Activated naive CD8-positive, alpha-beta T cell treated with anti-CD3 and anti-CD28 coated beads, Interleukin-2, amount 10 ng/mL, durations not matched to agents 7 days and 5 days (primary cell): ENCODE measurements at places on chromosomes 2 and 18. TPM values are rescaled to one million over a fixed set of nuclear protein-coding genes. Genes with fewer than 3 reads are reported as not detected.
A peak's percentile ranks its signal among the peaks of the same experiment; 100 is the strongest.

DNA sequence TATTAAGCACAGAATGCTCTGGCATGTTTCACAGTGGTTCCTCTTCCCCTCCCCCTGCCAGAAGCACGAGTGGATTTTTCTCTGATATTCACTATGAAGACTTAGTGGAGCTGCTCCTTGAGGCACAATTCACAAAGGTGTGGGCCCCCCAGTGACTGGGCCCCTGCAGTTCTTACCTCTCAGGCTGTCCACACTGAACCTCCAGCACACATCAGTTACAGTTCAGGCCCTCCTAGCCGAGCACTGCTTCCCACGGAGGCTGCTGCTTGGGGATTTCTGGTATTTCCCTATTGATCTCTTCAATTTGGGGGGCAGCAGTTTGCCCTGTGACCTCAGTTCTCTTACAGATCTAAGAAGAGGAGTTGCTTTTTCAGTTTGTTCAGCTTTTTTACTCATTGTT, 236.1 kb downstream of the SH3RF3 start:
- no peak overlapping the region for H3K4me3 ChIP-seq
- no peak for DNase-seq
- no peak overlapping the region for H3K27ac ChIP-seq
- peaks cover 3% of the 10 kb centered on the region for H3K27me3 ChIP-seq
- no peaks in the 10 kb centered on the region for H3K36me3 ChIP-seq
- H3K4me1 ChIP-seq = no peaks in the 10 kb centered on the region

GRCh38 chr2:200405599-200406298, 99.3 kb downstream of the SPATS2L start:
- H3K27ac ChIP-seq = peak overlapping the region; percentile 80
- no peaks in the 10 kb centered on the region for H3K27me3 ChIP-seq
- H3K4me1 ChIP-seq = peaks cover 34% of the 10 kb centered on the region
- H3K4me3 ChIP-seq = peak overlapping the region; percentile 23

ATOH8 gene
- total RNA-seq = not detected

DNA sequence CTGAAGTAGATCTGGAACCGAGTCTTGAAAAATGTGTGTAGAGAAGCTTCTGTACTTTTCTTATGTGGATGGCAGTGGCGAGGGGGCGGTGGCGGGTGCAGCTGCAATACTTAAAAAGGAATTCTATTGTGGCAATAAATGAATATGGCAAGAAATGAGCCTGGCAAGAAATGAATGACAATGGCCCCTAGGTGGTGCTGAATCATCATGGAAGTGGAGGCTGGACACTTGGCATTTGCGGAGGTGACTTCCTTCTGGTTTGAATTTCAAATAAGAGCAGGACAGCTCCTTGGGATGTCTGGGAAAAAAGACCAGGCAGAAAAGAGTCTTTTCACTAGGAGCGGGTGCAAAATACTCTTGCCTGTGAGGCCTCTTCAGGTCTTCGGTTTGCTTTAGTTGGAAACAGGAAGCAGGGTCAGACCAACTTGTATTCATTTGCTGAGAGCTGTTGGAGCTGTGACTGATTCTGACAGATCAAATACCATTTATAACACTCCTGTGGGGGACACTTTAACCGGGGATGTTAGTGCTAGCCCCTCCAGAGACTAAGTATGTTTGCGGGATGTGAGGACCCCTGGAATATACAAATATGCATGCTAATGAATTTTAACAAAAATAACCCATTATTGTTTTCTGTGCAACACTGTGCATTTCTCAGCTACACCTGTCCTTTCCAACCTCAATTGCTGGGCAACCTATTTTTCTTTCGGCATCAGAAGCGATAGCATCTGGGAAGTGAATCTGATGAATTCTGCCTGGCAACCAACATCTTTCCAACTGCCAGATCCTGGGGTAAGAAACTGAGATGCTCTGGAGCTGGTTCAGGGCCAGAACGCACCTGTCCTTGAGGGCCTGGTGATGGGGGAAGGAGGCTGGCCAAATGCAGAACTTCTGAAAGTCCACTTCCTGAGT, 35.4 kb downstream of the FASTKD2 start:
- no peaks in the 10 kb centered on the region for H3K36me3 ChIP-seq
- peak overlapping the region; percentile 84 for H3K27ac ChIP-seq
- peak; percentile 41 for DNase-seq
- H3K4me1 ChIP-seq = peaks cover 16% of the 10 kb centered on the region
- H3K4me3 ChIP-seq = peak overlapping the region; percentile 73
- no peaks in the 10 kb centered on the region for H3K27me3 ChIP-seq

NEUROD1 gene
- not detected for total RNA-seq

DNA sequence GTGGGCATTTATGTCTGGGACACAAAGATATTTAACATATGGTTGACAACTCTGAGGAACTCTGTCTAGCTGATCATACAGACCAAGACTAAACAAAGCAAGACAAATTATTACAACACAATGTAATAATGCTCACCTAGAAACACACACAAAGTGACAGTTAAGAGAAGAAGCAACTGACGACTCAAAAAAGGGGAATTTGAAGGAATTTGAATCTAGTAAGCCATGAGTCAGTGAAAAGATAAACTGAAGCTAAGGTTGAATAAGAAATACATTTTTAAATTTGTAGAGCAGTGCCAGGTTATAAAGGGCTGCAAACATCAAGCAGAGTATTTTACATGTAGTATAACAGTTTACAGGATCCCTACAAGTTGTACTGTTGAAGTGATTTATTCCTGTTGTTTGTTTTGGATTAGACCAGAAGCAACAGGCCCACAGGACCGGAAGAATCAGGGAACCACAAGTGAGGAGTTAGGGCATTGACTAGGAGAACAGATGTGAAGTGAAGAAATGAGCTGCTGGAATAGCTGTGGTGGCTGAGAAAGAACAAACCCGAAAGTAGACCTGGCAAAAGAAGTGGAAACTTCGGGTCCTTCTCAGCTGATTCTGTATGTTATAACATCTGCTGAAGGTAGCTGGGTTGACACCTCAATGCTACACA, 35.6 kb downstream of the IFIH1 start:
- peaks cover 27% of the 10 kb centered on the region for H3K36me3 ChIP-seq
- no peak overlapping the region for H3K4me3 ChIP-seq
- H3K27ac ChIP-seq = peak overlapping the region; percentile 35

DNA sequence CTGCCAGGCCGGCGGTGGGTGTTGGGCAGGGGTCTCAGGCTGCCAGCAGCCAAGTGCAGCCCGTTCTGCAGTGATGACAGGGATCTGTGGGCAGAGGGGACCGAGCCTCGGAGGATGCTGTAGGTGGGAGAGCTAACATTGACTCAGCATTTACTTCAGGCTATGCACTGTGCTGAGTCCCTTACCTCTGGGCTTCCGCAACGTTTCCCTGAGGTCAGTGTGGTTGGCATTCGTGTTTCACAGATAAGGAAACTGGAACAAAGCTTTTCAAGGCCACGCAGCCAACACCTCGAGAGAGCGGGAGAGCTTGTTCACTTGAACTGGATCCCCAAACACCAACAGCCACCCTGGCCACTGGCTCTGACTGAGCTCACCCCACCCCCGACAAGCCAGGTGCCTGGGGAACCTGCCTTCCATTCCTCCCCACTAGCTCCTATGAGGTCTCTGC, 839 bp upstream of the GPR148 start:
- DNase-seq = no peak
- no peaks in the 10 kb centered on the region for H3K36me3 ChIP-seq
- peaks cover 3% of the 10 kb centered on the region for H3K4me1 ChIP-seq

GRCh38 chr2:108324531-108325255, 36.0 kb downstream of the SULT1C2 start:
- H3K27ac ChIP-seq = no peak overlapping the region
- no peaks in the 10 kb centered on the region for H3K36me3 ChIP-seq
- no peaks in the 10 kb centered on the region for H3K4me1 ChIP-seq
- DNase-seq = no peak
- H3K4me3 ChIP-seq = no peak overlapping the region

AQP12B gene
- total RNA-seq = not detected

DNA sequence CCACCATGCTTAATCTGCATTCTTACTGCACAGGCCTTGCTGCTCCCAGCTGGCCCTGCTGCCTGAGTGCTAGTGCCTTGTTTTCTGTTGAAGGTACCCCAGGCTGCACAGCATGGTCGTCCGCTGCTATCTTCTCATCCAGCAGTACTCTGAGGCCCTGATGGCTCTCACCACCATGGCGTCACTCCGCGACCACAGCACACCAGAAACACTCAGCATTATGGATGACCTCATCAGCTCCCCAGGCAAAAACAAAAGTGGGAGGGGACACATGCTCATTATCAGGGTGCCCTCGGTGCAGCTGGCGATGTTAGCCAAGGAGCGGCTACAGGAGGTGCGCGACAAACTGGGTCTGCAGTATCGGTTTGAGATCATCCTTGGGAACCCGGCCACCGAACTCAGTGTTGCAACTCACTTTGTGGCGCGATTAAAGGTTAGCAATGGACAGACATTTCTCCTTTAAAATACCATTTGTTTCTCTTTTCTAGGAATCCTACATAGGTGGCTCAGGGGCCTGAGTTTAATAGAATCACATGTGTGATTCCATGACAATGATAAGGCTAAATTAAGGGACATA, 110.5 kb downstream of the ESCO1 start:
- H3K27me3 ChIP-seq = peaks cover 5% of the 10 kb centered on the region
- DNase-seq = no peak
- no peaks in the 10 kb centered on the region for H3K36me3 ChIP-seq
- H3K4me1 ChIP-seq = no peaks in the 10 kb centered on the region

GRCh38 chr2:88080545-88080944, 12.9 kb downstream of the SMYD1 start:
- H3K36me3 ChIP-seq = no peaks in the 10 kb centered on the region
- H3K4me3 ChIP-seq = no peak overlapping the region
- no peak for DNase-seq
- no peaks in the 10 kb centered on the region for H3K4me1 ChIP-seq
- H3K27me3 ChIP-seq = peaks cover 2% of the 10 kb centered on the region

GRCh38 chr2:240140511-240140910, at the start of gene OTOS:
TSS of gene OTOS (minus strand) at chr2:240140658. CDS start at chr2:240140326, 332 bp downstream.
- peaks cover 2% of the 10 kb centered on the region for H3K27me3 ChIP-seq
- peaks cover 8% of the 10 kb centered on the region for H3K4me1 ChIP-seq
- no peaks in the 10 kb centered on the region for H3K36me3 ChIP-seq

NEU2 gene
- total RNA-seq = not detected

DNA sequence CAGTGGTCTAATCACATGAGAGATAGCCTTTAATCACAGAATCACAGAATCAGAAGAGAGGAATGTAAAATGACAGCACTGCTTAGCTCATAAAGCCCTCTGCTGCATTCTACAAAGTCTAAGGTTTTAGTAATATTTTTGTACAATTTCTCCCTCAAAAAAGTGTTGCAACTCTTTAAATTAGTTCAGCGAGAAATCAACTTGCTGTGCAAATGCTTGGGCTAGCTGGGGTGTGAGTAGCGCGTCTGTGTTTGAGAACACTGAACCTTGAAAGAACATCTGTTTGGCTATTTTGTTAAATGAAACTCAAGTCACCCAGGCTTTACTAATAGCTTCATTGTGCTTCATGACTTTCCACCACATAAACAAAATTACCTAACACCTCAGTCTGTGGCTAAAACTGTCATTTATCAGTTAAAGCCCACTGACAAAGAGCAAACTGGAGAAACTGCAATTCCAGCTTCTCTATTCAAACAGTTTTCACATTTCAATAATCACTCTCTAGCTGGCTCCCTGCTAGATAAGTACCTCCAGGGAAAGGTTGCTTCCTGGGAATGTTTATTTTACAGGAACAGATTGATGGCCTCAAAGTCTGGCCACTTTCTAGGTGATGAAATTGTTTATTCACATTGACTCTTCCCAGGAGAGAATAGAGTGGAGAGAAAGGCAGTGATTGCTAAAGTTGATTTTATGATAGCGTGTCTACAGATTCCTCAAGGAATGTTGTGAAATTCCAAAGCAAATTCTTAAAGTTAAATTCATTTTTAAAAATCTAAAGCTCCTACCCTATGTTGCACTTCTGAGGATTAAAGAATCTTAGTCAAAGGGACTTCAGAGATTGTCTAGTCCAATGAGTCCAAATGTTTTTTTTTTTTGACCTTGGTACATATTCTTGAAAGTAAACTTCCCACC, 36.0 kb upstream of the STAT1 start:
- H3K27ac ChIP-seq = no peak overlapping the region
- H3K4me3 ChIP-seq = no peak overlapping the region
- H3K4me1 ChIP-seq = peaks cover 13% of the 10 kb centered on the region
- DNase-seq = no peak
- H3K27me3 ChIP-seq = no peaks in the 10 kb centered on the region
- peaks cover 36% of the 10 kb centered on the region for H3K36me3 ChIP-seq

- H3K4me3 ChIP-seq = no peak overlapping the region
- H3K4me1 ChIP-seq = peaks cover 7% of the 10 kb centered on the region
- H3K27ac ChIP-seq = no peak overlapping the region
- H3K36me3 ChIP-seq = peaks cover 8% of the 10 kb centered on the region
- DNase-seq = no peak
Measured at GRCh38 chr2:191646163-191646902, 31.6 kb upstream of the NABP1 start.

DNA sequence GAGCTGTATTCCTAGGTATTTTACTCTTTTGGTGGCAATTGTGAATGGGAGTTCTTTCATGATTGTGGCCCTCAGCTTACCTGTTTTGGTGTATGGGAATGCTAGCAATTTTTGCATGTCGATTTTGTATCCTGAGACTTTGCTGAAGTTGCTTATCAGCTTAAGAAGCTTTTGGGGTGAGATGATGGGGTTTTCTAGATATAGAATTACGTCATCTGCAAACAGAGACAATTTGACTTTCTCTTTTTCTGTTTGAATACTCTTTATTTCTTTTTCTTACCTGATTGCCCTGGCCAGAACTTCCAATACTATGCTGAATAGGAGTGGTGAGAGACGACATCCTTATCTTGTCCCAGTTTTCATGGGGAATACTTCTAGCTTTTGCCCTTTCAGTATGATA, 191.2 kb downstream of the KCNE4 start:
- no peak overlapping the region for H3K27ac ChIP-seq
- DNase-seq = no peak
- H3K36me3 ChIP-seq = no peaks in the 10 kb centered on the region
- no peak overlapping the region for H3K4me3 ChIP-seq
